ENCODE measurements at places on chromosomes 5 and 9.

DNA sequence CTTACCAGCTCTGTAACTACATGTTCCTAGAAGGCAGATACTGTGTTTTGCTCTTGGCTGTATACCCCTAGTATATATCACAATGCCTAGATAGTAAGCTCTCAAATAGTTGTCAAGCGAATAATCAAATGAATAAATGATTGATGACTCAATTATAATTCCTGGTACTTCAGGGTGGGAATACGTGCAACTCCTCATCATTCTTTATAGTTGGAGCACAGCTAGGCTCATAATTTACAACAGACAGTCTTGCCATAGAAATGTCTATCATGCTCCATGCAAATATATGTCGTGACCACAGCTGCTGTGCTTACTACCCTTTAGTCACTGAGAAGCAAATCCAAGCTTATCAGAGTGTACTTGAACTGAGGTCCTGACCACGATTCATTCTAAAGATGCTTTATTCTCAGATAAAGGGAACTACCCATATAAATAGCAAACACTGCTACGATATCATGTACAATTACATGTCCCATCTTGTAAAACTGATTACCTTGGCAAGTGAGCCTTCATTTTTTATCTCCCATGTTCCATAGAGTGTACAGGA lies 52.1 kb downstream of the STRBP start:
- DNase-seq, result no peak

DNA sequence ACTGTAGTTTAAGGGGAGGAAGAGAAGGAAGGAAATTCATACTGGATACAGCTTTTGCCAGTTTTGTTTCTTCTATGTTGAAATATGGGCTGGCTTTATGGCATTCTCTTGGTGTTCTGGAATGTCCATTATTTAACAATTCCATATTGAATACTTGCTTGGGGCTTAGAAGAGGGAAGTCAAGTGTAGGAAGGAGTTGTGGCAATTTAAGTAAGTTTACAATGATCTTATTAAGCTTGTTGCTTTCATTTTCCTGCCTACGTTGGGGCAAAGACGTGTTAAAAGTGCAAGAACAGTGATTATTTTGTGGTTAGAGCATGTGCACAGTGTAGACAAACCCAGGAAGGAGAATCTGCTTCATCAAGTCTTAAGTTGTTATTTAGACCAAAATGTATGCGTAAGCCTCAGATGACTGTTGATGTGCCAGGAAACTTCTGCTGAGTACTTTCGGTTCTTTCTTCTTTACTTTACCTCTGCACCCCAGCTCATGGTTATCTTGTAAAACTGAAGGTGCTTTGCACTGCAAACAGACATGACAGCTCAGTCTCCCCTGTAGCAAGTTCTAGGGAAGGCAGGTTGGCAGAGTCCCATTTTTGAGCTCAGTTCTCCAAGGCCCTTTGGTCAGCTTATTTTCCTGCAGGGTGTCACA lies 75.8 kb downstream of the F2RL2 start:
- DNase-seq, result no peak

DNA sequence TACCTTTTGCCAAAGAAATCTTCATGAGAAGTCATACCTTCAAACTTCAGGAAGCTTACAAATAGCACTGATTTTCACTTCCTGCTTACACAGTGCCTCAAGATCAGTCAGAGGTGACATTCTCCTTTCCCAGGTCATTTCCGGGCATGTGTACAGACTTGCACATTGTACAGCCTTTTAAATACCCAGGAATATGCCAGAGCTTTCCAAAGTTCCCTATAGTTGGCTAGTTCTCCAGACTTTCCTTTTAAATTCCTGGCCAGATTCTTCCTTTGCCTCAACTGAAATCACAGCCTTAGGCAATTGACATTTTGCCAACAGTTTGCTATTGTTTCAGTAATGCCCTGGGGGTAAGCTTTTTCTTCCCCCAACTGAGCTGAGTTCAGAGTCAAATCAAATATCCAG lies 47.2 kb downstream of the RFX3 start:
- DNase-seq, result no peak

GRCh38 chr9:106892632-106893031 lies 29.7 kb downstream of the ZNF462 start:
- DNase-seq, result no peak

- no peak for DNase-seq
Observed at GRCh38 chr5:5140479-5141338, 579 bp downstream of the ADAMTS16 start.

- no peak for DNase-seq
Observed at GRCh38 chr9:2215921-2216441, 200.8 kb downstream of the SMARCA2 start.

DNA sequence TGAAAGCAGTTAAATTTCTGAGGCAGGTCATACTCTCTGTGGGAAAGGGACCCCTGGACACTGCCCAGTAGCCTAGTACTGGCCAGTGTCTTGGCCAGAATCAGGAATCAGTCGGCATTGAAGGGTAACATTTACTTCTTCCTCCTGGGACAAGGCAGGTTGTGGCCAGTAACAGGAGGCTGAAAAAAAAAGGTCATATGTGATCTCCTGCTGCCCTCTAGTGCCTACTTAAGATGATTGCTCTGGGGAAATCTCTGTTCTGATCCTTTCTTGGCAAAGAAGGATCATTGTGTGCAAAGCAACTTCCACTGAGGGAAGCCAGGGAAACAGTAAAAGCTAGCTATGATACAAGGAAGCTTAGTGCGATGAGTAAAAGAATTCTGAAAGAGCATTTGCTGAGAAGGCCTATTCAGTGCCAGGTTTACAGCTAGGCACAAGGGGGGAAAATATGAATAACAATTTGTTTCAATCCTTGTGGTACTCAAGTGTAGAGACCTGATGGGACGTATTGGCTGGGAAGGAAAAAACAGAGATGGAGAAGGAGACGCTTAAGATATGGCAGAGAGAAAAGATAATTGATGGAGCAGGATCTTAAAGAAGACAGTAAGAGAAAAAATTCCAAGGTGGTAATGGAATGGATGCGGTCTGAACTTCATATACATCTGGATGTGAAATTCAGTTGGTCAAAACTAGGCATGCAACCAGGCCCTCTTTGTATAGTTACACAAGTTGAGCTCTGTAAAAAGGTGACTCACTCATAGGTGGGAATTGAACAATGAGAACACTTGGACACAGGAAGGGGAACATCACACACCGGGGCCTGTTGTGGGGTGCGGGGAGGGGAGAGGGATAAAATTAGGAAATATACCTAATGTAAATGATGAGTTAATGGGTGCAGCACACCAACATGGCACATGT lies 25.8 kb upstream of the TRIM32 start:
- no peak for DNase-seq

- DNase-seq, result no peak
Observed at GRCh38 chr5:142182840-142183239, 74.3 kb downstream of the NDFIP1 start.

DNA sequence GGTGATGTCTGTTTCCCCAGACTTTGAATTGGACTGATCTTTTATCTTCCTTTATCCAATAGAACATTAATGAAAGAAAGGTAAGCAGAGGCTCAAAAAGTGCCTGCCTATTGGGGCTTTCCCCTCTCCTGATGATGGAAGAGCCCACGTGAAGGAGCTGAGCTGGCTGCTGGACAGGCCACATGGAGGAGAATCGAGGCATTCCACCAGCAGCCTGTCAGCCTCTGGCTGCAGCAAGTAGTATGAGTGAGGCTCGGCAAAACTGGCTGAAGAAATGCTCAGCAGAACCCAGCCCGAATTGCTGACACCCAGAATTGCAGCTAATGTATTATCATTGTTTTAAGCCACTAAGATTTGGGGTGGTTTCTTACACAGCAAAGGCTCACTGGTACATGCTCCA lies 66.5 kb upstream of the STC2 start:
- DNase-seq, result no peak

GRCh38 chr5:64497386-64497785 lies 8.4 kb upstream of the RGS7BP start:
- no peak for DNase-seq

DNA sequence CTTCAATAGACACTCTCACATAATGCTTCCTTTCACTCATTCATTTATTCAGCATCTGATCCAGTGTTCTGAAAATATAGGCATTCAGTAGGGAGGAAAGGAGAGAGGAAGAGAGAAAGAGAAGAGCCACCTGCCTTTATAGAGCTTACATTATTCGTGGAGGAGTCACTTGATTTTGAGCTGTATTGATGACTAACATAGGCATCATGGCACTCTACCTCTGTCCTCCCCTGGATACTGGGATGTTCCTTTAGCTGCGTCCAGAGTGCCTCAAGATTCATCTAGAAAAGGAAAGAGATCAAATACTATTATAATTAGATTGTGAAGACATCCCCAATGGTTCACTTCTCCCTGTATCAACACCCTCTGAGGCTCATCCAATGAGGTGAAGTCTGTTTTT lies 345.1 kb downstream of the SPATA31D1 start:
- no peak for DNase-seq

DNA sequence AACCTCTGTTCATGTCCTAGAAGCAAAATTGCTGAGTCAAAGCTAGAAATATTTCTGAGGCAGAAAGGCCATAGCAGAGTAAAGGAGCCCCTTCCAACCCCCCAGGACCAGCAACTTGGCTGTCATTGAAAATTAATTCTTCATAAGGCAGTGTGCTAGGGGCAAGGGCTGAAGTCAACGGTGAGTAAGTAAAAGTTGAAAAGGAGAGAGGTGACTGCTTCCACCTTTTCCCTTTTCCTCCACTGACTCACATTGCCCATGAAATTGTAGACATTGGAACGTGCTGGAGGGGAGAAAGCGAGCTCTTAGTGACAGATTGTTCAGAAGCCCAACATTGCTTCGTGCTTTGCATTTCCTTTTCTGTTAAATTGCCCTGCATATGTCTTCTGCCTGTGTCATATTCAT lies 19.1 kb downstream of the GLRA1 start:
- DNase-seq, result no peak

GRCh38 chr5:92729088-92729487 lies 851.9 kb downstream of the NR2F1-AS1 start:
- DNase-seq, result no peak

DNA sequence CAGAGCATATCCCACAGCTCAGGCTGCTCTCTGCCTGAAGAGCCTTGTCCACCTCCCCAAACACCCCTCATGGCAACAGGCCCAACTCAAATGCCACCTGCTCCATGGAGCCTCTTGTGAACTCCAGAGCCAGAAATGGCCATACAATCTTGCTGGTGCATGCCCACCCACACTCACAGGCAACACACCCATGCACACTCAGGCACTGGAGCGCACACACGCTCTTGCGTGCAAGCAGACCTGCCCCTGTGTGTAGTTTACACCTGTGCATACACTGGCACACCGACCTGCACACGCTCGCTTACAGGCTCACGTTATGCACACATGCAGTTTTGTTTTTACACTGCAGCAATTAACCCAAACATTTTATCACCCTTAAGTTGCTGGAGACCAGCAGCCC lies 40.0 kb downstream of the HRH2 start:
- DNase-seq, result no peak

GRCh38 chr9:110426052-110426709 lies 88.5 kb upstream of the TXNDC8 start:
- DNase-seq, result no peak

GRCh38 chr5:17213938-17214337 lies 3.5 kb upstream of the BASP1 start:
- DNase-seq, result no peak

DNA sequence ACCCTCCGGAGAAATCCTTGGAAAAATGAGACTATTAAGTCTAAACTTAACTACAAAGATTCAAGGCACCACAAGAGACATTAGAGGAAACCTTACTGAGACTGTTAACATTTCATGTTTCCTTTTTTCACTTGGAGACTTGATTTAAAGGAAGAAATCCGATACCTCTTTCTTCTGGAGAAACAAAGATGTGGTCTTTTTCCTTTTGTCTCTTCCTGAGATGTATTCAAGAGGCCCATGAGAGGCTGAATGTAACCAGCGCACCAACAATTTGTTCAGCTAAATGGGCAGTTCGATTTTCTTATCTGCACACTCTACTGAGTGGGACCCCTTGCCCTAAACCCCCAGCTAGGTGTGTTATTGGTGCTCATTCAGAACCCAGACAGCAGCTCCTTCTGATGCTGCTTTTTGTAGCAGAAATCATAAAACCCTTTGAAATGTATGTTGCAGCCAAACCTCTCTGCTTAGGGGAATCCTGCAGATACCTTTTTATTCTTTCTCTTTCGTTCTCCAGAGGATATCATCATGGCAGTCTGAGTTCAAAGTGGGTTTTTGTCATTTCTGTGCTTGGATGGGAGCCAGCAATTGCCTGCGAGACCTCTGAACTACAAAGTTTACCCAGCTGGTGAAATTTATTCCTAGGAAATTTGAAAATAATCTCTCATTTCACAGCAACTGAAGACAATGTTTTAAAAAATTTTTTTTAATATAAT lies 41.9 kb upstream of the ACTBL2 start:
- no peak for DNase-seq

GRCh38 chr5:153530357-153531143 lies 40.1 kb downstream of the GRIA1 start:
- no peak for DNase-seq

DNA sequence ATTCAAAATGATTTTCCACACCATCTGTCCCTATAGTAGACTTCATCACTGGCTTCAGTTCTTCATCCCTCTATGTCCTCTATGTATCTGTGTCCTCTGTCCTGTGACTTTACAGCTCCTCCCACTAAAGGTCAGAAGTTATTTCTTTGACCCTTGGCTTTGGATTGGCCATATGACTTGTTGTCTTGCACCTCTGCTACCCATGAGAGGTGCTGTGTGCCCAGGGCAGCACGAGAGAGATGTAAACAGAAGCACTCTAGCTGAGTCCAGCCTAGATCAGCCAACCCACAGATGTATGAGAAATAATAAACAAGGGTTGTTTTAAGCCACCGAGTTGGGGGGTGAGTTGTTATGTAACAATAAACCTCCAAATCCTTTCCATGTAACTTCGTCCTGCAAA lies 63.4 kb upstream of the ENTREP1 start:
- DNase-seq, result no peak

- no peak for DNase-seq
Observed at GRCh38 chr5:158388021-158388420, 529.1 kb upstream of the CLINT1 start.

GRCh38 chr9:37582548-37583157 lies 6.5 kb upstream of the FBXO10 start:
- DNase-seq, result no peak

GRCh38 chr9:108272349-108272899 lies 583.4 kb downstream of the ACTL7B start:
- no peak for DNase-seq

DNA sequence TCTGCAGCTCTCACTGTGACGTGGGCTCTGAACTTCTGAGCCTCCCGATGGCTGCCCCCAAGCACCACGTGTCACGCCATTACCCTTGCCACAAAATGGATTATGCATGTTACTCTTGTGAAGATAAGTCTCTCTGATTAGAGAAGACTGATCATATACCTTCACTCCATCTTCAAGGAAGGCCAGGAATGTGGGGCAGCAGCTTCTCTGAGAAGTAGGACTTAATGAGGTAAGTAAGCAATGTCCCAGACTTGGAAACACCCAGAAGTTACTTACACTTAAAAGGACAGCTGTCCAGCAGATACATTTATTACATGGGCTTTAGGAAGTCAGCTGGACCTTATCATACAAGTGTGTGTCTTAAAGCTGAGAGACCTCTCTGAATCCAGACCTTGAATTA lies 155.0 kb downstream of the FGF1 start:
- DNase-seq, result no peak
